Endothelial cell (in vitro differentiated cells): ENCODE measurements at places on chromosomes 4 and X.

DNA sequence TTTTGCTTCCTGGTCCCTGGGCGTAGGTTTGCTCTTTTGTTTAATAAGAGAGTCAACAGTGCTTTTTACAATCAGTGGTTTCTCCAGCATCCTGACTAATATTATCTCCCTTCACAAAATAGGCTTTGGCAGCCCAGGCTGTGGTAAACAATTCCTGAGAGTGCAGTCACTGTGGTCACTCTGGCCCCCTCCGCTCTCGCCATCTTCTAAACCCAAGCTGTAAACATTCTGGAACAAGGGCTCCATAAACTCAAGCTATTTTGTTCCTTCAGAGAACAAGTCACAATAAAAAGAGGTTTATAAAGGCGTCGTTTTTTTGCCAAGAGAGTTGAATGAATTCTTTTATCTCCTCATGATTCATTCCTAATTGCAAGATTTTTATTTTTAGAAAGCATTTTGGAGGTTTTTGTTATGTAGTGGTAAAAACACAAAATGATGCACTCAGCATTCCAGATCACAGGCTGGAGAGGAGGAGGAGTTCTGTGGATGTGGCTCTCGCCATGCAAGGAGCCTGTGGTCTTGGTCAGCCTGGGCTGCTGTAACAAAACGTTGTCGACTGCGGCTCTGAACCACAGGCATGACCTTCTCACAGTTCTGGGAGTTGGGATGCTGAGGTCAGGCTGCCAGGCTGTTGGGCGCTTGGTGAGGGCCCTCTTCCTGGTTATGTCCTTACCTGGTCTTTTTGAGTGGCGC, 486.4 kb upstream of the FAT1 start:
- DNase-seq, result no peak

- DNase-seq, result no peak
These were observed 1821.7 kb downstream of the ARAP2 start for GRCh38 chr4:34422472-34423175.

DNA sequence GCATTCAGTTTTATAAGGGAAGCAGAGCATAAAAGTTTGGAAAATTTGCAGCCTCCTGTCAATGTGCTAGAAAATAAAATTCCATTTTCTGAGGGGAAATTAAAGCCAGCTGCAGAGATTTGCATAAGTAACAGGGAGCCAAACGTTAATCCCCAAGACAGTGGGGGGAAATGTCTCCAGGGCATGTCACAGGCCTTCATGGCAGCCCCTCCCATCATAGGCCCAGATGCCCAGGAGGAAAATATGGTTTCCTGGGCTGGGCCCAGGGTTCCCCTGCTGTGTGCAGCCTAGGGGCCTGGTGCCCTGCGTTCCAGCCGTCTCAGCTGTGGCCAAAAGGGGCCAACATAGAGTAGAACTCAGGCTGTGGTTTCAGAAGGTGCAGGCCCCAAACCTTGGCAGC, 9.3 kb downstream of the RNF4 start:
- DNase-seq, result no peak

GRCh38 chr4:153223930-153224329, 19.7 kb downstream of the TRIM2 start:
- no peak for DNase-seq

GRCh38 chr4:1985294-1985693, 23.5 kb downstream of the NELFA start:
- no peak for DNase-seq

GRCh38 chr4:20684852-20685763, 15.2 kb upstream of the PACRGL start:
- no peak for DNase-seq

- DNase-seq, result no peak
These were observed 49.9 kb downstream of the PAK3 start for GRCh38 chrX:111145878-111146277.

- no peak for DNase-seq
These were observed 12.1 kb downstream of the EIF1AX start for GRCh38 chrX:20129547-20129946.

- DNase-seq, result no peak
These were observed 115.2 kb upstream of the LRPAP1 start for GRCh38 chr4:3647421-3647820.

DNA sequence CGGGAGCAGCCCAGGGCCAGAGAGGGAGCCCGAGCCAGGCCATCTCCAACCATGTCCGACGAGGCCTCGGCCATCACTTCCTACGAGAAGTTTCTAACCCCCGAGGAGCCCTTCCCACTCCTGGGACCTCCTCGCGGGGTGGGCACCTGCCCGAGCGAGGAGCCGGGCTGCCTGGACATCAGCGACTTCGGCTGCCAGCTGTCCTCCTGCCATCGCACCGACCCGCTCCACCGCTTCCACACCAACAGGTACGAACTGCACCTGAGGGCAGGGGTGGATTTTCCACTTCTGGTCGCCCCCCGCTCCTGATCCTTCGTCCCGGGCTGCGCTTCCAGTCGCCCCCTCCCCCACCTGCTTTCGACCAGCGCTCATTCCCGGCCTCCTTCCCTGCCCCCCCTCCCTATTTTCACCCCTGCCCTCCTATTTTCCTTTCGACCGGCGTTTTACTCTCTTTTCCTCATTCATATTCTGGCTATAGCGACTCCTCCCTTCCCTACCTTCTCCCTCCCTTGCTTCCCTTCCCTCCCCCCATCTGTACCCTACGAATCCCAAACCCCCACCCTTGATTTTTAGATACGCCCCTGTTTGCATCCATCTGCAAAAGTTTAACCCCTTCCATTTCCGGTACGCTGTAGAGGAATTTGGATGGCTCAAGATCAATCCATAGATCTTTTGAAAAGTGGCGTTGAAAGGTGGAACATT, 633 bp downstream of the FAM199X start:
- no peak for DNase-seq

DNA sequence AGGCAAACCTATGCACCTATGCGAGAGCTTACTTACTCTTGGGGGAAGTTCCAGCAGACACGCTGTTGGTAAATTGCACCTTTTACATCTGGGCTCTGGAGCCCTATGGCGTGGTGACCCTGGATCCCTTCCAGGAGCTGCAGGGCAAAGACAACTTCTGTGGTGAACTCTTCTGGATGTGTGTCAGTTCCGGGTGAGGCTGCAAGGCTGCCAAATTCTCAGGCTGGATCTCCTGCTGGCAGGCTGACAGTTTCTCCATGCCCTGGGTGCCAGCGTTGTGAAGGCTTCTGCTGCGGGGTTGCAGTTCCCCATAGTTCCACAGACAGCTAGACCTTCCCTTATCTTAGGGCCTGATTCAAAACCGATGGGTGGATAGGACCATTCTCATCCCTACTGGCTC, 37.9 kb downstream of the RAP2C start:
- DNase-seq, result no peak

DNA sequence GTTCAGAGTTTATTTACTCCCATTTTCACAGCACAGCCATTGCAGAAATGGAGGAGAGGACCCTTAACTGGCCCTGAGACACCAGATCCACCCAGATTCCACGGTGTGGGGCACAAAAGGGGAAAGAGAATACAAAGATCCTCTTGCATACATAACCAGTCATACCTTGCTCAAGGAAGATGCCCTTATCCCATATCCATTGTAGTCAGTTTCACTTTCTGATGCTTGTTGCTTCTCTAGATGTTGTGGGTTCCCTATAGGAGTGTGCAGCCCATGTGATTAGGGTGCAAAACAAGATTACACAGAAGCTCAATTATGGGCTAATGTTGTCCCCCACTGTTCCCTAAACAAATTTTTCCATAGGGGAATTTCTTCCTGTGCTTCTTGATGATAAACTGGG, 1309.0 kb upstream of the PABPC4L start:
- no peak for DNase-seq

GRCh38 chr4:148017801-148018200, 285.9 kb downstream of the ARHGAP10 start:
- DNase-seq, result no peak

- DNase-seq, result no peak
These were observed 33.5 kb upstream of the ELF2 start for GRCh38 chr4:139210486-139210885.

GRCh38 chrX:146448791-146449190, 360.8 kb upstream of the CXorf51B start:
- no peak for DNase-seq

DNA sequence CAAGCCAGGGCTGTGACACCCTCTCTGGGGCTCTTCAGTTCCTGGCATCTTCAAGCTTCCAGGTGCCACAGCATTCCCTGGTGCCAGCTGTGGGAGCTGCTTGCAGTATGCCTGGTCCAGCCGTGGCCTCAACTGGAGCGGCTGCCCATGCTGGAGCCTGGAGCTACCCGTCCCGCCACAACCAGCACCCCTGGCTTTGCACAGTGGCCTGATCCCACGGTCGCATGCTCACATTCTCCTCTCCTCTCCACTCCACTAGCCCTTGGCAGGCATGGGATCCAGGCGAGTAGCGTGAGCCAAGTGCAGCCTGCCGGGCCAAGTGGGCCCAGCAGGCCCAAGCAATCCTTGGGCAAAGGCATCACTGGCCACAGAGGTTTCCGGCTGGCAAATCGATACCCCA, 81.7 kb downstream of the PPP4R3C start:
- DNase-seq, result no peak
